ENCODE measurements at places on chromosomes 5 and 9. TPM values are rescaled to one million over a fixed set of nuclear protein-coding genes. Genes with fewer than 3 reads are reported as not detected.

Gene BTNL3
- not detected for total RNA-seq

DNA sequence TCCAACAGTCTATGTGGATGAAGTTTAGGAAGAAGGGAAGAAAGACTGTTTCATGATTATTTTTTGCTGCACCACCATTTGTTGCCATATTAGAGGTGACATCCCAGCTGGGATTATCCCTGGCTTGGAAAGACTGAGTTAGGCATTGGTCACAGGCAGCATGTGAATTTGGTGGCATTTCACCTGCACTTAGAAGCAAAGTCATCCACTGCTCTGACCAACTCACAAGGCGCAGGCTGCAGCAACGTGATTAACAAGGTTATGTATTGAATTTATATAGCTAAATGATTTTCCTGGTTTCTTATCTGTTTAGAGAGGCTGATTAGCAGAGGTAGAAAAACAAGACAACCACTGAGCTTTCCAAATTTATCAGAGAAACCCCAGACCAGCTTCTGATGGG lies 2.7 kb downstream of the FYB1 start:
- H3K27me3 ChIP-seq: no peaks in the 10 kb centered on the region
- no peaks in the 10 kb centered on the region for H3K36me3 ChIP-seq

DNA sequence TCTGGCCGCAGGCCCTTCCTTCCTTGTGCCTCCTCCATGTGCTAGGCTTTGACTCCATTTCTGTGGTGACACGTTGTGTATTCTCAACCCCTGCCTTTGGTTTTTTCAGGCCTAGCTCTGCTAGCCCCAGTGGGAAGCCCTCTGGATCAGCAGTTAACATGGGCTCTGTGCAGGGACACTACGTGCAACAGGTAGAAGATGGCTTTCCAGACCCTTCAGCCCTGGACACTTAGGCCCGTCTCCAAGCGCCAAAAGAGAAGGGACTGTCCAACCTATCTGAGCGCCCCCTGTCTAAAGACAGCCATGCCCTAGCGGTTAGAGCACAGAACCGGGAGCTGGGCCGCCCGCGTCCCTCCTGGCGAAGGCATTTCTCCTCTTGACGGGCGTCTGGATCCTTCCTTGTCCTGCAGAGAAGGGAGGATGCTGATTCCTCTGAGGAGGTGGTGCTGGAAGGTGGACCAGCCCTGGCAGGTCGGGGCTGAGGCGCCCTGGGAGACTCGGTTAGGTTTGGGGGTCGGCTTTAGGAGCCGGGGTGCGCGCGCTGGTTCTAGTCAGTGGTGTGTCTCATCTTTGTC lies 8.3 kb upstream of the POMT1 start:
- H3K4me1 ChIP-seq: no peaks in the 10 kb centered on the region
- DNase-seq: no peak
- H3K36me3 ChIP-seq: peaks cover 11% of the 10 kb centered on the region
- no peaks in the 10 kb centered on the region for H3K27me3 ChIP-seq

Gene LPCAT1
- 159 TPM for total RNA-seq

DNA sequence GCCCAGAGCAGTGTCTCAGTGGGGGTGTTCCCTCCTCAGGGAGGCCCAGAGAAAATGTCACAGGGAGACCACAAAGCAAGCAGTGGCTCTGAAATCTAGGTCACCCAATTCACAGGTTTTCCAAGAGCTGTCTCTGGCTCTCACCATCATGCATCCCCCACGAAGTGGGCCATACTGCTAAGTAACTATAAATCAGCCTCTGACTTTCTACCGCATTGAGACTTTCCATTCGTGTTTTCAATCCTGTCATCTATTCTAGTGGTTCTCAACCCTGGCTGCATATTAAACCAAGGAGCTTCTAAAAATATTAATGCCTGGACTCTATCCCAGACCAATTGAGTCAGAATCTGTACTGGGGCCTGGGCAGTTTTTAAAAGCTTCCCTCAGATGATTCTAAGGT lies 2.0 kb upstream of the C1QTNF3 start:
- H3K27me3 ChIP-seq: no peaks in the 10 kb centered on the region
- H3K36me3 ChIP-seq: peaks cover 2% of the 10 kb centered on the region
- no peak overlapping the region for H3K27ac ChIP-seq
- no peak overlapping the region for H3K4me3 ChIP-seq
- H3K4me1 ChIP-seq: peaks cover 12% of the 10 kb centered on the region
- no peak for DNase-seq
